CD4-positive, alpha-beta T cell treated with Interleukin-10 for 1 hour (primary cell): ENCODE measurements at places on chromosomes 2 and 18.

GRCh38 chr18:76490670-76491472, 4.2 kb downstream of the ZNF516 start:
- DNase-seq = peak; percentile 63

DNA sequence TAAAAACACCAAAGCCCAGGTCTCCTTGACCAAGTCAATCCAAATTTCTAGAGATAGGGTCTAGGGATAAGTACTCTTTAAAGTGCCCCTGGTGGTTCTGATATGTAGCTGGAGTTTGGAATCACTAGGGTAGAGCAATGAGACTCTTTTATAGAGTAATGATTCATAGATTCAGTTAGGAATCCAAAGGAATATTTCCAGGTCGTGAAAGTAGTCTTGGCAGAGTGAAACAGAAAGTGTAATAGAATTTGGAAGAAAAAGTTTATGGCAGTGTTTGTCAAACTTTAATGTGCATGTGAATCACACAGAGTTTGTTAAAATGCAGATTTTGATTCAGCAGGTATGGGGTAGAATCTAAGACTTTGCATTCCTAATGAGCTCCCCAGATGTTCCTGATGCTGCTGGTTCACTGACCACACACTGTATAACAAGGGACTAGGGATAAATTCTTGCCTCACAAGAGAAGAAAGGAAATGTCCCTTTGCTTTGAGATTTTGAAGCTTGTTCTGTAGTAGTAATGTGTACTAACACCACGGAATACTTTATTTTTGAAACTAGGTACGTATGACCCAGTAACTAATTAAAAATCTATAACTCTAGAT, 1.8 kb downstream of the UPP2 start:
- no peak for DNase-seq

GRCh38 chr2:71952572-71953188, 195.0 kb downstream of the CYP26B1 start:
- DNase-seq = no peak

- DNase-seq = no peak
These were observed 57.0 kb downstream of the CD28 start for GRCh38 chr2:203763241-203763937.

DNA sequence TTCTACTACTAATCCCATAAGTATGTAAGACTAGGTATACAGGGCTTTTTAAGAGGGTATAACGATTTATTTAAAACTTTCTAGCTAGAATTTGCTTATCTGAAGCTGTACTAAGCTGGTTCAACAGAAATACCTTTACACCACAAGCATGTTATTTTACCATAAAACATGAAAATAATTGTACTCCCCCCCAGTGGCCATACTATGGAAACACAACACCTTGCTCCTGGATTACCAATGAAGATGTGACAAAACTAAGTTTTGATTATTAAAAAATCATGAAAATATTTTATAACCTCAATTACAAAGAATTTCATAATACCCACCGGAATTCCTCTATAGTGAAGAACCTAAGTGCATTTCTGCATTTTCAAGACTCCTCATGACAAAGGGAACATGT, 27.3 kb downstream of the LPIN2 start:
- DNase-seq = peak; percentile 80

DNA sequence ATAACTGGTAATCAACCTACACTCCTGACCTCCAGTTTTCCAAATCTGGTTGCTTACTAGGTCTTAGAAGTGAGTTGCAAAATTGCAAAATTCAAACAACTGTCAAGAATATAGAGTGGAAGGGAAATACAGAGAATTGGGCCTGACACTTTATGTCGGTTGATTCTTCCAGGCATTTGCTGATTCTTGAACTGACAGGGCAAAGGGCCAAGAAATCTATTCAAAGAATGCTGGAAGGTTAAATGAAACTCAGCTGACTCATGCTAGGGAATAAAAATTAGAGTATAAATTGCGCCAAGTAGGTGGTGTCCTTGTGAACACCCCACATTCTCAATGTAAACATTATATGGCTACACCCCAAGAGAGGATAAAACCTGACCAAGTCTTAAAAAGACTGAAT, 21.5 kb upstream of the ZSCAN30 start:
- no peak for DNase-seq

GRCh38 chr2:111019381-111019780, 101.3 kb upstream of the BCL2L11 start:
- DNase-seq = no peak

GRCh38 chr18:73669297-73669696, 478.3 kb downstream of the FBXO15 start:
- DNase-seq = no peak

DNA sequence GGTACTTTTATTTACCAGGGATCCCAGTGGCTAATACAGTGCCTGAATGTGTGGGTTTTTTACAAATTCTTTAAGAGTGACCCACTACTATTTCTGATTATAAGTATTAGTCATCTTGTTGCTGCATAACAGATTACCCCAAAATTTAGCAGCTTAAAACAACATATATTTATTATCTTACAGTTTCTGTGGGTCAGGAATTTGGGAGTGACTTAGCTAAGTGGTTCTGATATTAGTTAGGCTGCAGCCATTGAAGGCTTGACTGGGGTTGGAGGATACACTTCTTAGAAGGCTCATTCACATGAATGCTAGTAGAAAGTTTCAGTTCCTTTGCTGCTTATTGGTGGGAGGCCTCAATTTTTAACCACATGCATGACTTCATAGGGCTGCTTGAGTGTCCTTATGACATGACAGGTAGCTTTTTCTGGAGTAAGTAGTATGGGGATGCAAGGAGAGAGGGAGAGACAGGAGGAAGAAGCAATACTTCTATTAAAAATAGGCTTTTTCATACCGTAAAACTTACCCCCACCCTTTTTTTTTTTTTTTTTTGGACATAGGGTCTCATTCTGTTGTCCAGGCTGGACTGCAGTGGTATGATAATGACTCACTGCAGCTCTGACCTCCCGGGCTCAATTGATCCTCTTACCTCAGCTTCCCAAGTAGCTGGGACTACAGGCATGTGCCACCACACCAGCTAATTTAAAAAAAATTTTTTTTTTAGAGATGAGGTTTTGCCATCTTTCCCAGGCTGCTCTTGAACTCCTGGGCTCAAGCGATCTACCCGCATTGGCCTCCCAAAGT, 13.3 kb upstream of the POLE4 start:
- DNase-seq = no peak

DNA sequence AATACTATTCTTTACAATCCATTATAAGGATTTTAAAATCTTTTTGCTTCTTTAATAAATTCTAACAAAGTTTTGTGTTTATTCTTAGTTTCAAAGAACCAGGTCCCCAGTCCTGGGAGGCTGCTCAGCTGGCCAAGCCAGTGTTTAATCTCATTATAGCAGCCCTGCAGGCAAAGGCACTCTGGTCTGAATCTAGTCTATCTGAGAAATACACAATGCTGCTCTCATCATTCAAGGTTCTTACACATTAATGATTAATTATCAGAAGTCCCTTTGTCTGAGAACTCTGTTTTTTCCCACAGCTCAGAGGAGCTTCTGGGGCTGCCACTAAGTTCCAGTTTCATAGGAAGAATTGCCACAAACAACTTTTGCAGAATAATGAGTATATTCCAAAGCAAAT, 27.7 kb downstream of the KCTD18 start:
- no peak for DNase-seq

- no peak for DNase-seq
These were observed 301.6 kb upstream of the FBXO11 start for GRCh38 chr2:48207851-48208250.

- DNase-seq = no peak
These were observed 314.2 kb upstream of the LRP1B start for GRCh38 chr2:142445023-142445422.

DNA sequence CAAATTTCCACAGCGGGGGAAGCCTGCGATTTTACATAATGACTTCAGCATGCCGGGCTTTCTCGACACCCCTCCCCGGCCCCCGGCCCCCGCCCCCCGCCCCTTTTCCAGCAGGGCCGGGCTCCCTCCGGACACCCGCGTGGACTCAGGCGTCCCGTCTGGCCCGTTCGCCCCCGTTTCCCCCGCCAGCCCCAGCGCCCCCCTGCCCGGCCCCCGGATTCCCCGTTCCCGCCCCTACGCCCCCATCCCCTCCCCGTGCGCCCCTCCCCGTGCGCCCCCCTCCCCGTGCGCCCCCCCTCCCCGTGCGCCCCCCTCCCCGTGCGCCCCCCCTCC, 456 bp upstream of the NFATC1 start:
- no peak for DNase-seq

DNA sequence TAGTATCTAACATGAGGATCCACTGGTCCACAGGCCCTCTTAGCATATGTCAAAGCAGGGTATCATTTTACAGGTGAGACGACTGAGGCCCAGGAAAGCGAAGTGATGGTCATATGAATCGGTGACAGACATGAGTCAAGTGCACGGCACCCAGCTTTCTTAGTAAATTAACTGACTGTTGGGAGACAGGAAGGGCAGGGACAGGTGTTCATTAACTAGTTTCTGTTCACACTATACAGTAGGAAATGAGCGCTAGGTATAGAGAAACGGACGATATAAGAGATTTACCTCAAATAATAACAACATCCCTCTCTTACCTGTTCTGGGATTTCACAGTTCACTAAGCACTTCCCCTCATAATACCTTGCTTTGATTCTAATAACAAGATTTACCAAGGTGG, 1.7 kb upstream of the SMARCAL1 start:
- no peak for DNase-seq

GRCh38 chr2:18790509-18791171, 201.3 kb upstream of the NT5C1B start:
- no peak for DNase-seq

- DNase-seq = no peak
These were observed 60.6 kb downstream of the SCG2 start for GRCh38 chr2:223541546-223541945.

- no peak for DNase-seq
These were observed 116.0 kb downstream of the PLA2R1 start for GRCh38 chr2:159946326-159946999.

DNA sequence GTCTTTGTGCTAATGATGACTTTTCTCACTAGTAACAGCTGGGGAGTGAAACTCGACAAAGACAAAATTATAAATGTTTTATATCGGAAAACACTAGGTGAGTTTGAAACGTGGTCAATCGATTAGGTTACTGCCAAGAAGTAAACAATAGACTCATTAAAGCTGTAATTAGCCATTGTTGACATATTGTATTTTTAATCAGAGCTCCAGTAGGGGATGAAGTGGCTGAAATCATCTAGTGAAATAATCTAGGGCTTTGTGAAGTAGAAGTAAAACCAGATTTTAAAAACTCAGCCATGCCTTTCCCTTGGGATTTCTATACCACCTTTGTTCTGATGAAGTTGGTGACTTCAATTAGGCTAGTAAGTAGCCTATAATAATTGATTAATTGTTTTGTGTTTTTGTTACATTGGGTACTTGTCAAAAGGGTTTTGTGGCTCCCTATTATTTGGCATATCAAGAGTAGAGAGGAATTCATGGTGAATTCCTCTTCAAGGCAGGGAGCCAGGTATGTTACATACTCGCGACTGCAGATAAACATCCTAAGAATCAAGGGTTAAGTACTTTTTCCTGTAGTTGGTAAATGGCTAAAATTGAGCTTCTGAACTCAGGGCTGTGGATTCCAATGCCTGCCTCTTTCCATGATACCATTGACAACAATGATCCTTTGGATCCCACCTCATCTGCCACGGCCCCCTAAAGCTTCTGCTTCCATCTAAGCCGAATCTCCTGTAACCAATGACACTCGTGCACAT, 31.6 kb downstream of the RAB27B start:
- no peak for DNase-seq

DNA sequence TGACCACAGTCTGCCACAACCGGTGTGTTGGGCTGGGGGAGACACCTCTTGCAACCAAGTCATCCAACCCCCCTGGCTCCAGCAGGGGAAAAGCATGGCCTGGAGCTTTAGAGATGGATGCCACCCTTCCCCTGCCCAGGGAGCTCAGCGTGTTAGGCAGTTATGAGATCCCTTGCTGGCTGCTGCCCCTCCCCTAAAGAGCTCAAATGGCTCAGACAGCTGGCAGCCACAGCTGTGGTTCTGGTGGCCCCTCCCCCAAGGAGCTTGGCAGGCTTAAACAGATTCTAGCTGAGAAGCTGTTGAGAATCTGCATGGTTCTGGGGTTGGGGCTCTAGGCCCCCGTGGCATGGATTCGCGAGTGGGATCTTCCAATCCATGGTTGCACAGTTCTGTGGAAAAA, 64.7 kb downstream of the TEX51 start:
- DNase-seq = no peak

GRCh38 chr2:136439064-136439676, 321.2 kb upstream of the CXCR4 start:
- DNase-seq = no peak

DNA sequence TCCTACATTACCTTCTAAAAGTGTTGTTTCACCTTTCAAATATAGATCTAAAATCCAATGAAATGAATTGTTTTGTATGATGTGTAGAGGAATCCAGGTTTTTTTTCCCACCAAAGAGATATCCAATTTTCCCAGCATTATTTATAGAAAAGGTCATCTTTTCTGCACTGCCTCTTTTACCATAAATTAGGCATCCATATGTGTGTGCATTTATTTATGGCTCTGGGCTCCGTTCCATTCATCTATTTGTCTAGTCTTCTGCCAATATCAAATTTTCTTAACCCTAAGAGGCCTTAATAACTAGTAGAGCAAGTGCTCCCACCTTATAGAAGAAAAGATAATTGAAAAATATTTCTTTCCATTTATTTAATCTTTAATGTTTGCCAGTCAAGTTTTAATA, 88.3 kb downstream of the ATAD2B start:
- no peak for DNase-seq

DNA sequence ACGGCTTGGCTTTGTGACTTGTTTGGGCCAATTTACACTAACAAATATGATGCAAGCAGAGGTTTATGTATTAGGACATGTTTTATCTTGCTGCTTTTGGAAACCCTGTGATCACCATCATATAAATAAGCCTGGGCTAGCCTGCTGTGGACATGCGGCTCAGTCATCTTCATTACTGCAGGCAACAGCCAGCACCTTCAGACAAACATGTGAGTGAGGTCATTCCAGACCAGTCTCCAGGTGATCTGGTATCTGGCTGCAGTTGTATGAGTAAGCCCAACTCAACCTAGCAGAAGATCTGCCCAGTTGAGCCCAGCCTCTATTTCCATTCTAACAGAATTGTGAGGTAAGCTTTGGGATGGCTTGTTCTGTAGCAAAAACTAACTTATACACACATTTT, 254.6 kb upstream of the ATP5MC3 start:
- DNase-seq = no peak

- peak; percentile 48 for DNase-seq
These were observed 250.5 kb downstream of the HDAC4 start for GRCh38 chr2:239150125-239151011.

DNA sequence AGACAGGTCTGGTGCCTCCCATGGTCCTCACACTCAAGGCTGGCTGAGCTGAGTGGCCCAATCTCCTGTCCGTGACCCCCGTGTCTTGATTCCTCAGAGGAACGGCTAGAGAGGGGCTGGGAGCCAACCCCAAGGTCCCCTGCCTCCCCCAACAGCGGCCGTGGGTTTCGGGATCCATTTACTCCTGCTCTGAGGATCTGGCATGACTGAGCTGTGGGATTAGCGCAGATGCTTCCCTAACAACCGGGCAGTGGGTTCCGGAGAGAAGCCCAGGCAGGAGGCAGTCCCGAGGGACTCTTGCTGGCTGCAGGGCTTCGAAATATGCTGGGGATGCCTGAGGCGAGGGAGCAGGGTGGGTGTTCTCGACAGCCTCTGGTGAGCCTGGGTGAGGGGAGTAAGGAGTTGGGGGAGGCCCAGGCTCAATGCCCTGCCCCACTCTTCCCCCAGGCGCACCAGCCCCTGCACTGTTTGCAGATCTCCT, 18.9 kb downstream of the GPR35 start:
- DNase-seq = no peak

GRCh38 chr2:178782236-178782635, 25.0 kb downstream of the TTN start:
- no peak for DNase-seq
